Naive thymus-derived CD4-positive, alpha-beta T cell (primary cell): ENCODE measurements at places on chromosomes 16 and 17. TPM values are rescaled to one million over a fixed set of nuclear protein-coding genes. Genes with fewer than 3 reads are reported as not detected.

Gene ABCA9
- 0.05 TPM for total RNA-seq

Gene CTRL
- total RNA-seq: 15.1 TPM

Gene CENPX
- 30.9 TPM for total RNA-seq

Gene ACSM5
- not detected for total RNA-seq

Gene OTOP2
- total RNA-seq: not detected

Gene FBXW10B
- 0.65 TPM for total RNA-seq

DNA sequence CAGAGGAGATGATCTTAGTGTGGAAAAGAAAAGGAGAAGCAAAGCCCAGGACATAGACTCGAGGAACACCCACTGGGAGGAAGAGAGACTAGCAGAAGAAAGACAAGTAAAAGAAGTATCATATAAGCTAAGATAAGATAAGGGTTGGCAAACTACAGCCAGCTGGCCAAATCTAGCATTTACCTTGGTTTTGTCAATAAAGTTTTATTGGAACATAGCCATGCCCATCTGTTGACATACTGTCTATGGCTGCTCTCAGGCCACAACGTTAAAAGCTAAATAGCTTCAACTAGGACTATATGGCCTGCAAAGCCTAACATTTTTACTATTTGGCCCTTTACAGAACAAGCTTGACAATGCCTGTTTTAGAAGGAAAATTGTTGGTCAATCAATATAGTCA is 166.4 kb upstream of the AXIN2 start:
- H3K27ac ChIP-seq: no peak overlapping the region
- no peaks in the 10 kb centered on the region for H3K36me3 ChIP-seq
- no peak overlapping the region for H3K4me3 ChIP-seq
- H3K27me3 ChIP-seq: no peaks in the 10 kb centered on the region

GRCh38 chr17:41656249-41657023 is 32.1 kb upstream of the KRT17 start:
- H3K4me1 ChIP-seq: no peaks in the 10 kb centered on the region
- H3K4me3 ChIP-seq: no peak overlapping the region
- H3K27me3 ChIP-seq: no peaks in the 10 kb centered on the region

DNA sequence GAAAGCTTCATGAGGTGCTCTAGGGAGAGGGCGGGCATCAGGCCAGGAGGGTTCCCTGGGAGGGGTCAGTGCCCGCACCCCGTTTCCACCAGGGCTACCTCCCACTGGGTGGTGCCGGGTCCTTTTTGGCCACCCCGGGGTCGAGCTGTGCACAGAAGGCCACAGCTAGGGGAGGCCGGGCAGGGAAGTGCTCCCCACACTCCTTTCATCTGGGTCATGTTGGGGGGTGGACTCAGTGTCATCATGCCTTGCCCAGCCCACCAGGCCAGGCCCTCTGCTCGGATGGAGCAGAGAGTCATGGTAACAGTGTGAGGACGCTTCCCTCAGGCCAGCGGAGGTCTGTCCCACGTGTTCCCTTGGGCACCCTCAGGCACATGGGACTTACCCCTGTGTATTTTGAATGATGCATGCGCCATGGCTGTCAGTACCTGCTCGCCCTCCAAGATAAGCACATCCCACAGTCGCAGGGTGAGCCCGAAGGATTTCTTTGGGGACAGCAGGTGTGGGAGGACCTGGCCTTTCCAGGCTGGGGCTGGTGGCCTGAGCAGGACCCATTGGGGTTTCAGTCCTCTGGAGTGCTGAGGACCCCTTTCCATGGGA is 46.4 kb downstream of the TNFRSF13B start:
- no peak overlapping the region for H3K27ac ChIP-seq
- no peak overlapping the region for H3K4me3 ChIP-seq
- no peaks in the 10 kb centered on the region for H3K4me1 ChIP-seq
- no peaks in the 10 kb centered on the region for H3K27me3 ChIP-seq
- DNase-seq: no peak

- no peak overlapping the region for H3K27ac ChIP-seq
- H3K36me3 ChIP-seq: no peaks in the 10 kb centered on the region
- H3K4me1 ChIP-seq: no peaks in the 10 kb centered on the region
- DNase-seq: no peak
- H3K4me3 ChIP-seq: no peak overlapping the region
Measured at GRCh38 chr17:30554839-30555751, 77.9 kb downstream of the GOSR1 start.

- no peaks in the 10 kb centered on the region for H3K36me3 ChIP-seq
- peak overlapping the region; percentile 87 for H3K4me3 ChIP-seq
- peaks cover 4% of the 10 kb centered on the region for H3K4me1 ChIP-seq
Measured at GRCh38 chr17:41666237-41666641, 22.4 kb upstream of the EIF1 start.

DNA sequence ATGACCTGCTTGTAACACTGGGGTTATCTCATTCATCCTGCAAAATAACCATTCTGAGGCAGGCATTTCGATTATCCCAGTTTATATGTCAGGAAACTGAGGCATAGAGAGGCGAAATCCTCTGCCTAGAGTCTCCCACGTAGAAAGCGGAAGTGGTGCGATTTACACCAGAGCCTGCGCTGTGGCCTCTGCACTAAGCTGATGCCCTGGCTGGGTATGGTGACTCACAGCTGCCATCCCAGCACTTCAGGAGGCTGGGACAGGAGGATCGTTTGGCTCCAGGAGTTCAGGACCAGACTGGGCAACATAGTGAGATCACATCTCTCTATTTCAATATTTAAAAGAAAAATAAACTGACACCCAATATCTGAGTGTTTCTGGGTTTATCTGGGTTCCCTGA is 59.3 kb upstream of the BCO1 start:
- no peaks in the 10 kb centered on the region for H3K27me3 ChIP-seq
- H3K4me1 ChIP-seq: no peaks in the 10 kb centered on the region
- H3K4me3 ChIP-seq: no peak overlapping the region
- DNase-seq: no peak
- H3K27ac ChIP-seq: no peak overlapping the region

DNA sequence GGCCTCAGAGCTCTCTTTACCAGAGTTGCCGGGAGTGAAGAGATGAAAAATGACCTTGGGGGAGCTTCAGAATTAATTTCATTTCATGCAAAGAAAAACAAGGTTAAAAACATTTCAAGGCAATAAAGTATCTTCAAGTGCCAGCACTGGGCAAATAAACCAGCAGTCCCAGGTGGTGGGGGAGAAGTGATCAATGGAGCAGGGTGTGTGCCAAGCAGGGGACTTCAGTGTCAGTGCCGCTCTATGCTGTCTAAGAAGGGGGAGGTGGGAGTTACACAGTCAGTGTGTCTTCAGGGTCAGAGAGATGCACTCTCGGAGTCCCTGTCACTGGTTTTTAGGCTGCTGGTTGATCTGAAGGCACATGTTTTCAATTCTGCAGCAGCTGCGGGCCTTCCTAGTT is 57.2 kb upstream of the MGAT5B start:
- H3K27ac ChIP-seq: no peak overlapping the region
- H3K4me3 ChIP-seq: no peak overlapping the region
- no peaks in the 10 kb centered on the region for H3K27me3 ChIP-seq
- H3K36me3 ChIP-seq: no peaks in the 10 kb centered on the region
- no peak for DNase-seq
- H3K4me1 ChIP-seq: no peaks in the 10 kb centered on the region

DNA sequence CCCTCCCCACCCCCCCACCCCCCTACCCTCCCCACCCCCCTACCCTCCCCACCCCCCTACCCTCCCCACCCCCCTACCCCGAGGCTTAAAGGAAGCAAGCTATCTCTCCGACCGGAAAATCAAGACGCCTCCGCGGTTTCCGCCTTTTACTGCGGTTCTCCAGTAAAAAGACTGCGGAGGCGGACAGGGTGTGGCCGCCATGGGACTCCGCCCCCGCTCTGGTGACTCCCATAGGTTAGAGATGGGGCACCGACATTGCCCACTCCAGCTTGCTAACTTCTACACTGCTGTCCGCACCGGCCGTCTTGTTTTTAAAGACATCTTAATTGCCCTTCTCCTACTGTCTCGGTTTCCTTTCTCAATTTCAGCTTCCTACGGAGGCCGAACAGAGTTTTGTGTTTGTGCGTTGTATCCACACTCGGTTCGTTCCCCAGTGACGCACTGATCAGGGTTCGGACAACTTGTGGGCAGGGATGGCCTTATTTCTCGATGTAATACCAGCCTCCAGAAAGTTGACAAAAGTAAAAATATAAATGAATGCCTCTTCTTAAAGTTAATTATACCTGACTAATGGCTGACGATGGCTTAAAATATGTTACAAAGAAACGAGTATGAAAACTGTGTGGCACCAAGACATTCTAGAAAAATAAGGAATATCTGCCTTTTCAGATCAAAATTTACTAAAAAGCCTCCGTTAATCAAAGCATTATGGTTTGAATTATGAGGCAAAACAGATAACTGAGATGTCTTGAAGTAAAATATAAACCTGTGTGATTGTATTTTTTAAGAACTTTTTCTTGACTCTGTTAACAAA is 1.1 kb upstream of the ZNF200 start:
- H3K36me3 ChIP-seq: peaks cover 12% of the 10 kb centered on the region
- H3K27me3 ChIP-seq: no peaks in the 10 kb centered on the region

DNA sequence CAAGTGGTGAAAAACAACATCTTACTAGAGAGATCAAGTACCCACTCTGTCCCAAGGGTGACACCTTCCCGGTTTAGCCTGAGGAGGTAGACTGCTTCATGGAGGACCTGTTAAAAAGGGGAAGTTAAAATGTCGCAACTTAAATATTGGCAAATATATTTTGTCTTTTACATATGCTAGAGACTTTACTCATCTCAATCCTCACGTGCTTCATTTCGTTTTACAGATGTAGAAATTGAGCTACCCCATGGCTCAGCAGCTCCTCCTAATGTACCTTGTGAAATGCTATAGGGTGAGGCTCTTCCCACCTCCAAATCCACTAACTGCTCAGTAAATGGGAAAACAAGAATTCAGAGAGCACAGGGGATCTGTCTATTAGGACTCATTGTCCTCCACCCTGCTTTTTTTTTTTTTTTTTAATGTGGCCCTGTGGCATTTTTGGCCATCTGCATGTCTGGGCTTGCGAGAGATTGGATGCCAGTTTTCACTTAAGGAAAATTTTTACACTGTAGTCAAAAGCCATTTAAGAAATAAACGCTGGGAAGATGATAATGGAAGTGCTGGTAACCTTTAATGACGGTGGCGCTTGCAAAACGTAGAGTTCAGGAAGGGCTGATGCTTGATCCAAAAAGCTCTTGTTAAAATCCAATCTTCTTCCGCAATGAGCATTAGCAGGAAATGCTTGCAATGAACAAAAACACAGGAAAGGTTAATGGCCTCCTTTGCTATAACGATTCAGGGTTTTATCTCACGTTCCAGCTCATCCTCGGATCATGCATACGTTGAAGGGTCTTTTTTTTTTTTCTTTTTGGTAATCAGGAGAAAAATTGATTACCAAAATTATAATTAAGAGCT is 39.8 kb downstream of the HSBP1 start:
- no peak overlapping the region for H3K27ac ChIP-seq
- H3K27me3 ChIP-seq: no peaks in the 10 kb centered on the region
- no peak for DNase-seq
- no peak overlapping the region for H3K4me3 ChIP-seq

GRCh38 chr17:56842577-56842976 is 8.6 kb downstream of the DGKE start:
- H3K27ac ChIP-seq: no peak overlapping the region
- H3K4me3 ChIP-seq: no peak overlapping the region
- H3K27me3 ChIP-seq: no peaks in the 10 kb centered on the region
- H3K36me3 ChIP-seq: no peaks in the 10 kb centered on the region
- H3K4me1 ChIP-seq: peaks cover 10% of the 10 kb centered on the region
- no peak for DNase-seq

GRCh38 chr16:87844120-87844733 is 25.1 kb downstream of the SLC7A5 start:
- no peak for DNase-seq
- no peak overlapping the region for H3K27ac ChIP-seq
- H3K4me3 ChIP-seq: no peak overlapping the region
- no peaks in the 10 kb centered on the region for H3K4me1 ChIP-seq
- H3K27me3 ChIP-seq: no peaks in the 10 kb centered on the region
- H3K36me3 ChIP-seq: no peaks in the 10 kb centered on the region

DNA sequence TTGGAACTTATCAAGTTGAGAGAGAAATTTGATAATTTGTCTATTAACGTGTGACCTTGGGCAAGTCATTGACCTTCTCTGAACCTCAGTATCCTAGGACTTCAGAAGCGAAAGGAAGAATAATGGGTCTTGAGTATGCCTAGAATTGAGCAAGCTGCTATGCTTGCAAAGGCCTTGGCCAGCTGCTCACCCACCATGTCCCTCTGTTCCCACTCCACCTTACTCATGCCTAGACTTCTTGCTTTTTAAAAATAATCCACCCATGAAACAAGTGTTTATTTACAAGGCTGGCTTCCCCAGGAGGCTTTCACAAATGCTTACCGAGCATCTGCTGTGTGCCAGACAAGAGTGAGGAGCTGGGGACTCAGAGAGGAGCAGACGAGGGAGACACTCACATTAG is 590.6 kb downstream of the MAF start:
- no peaks in the 10 kb centered on the region for H3K4me1 ChIP-seq
- no peaks in the 10 kb centered on the region for H3K36me3 ChIP-seq
- H3K4me3 ChIP-seq: no peak overlapping the region
- no peak overlapping the region for H3K27ac ChIP-seq
- H3K27me3 ChIP-seq: no peaks in the 10 kb centered on the region
- no peak for DNase-seq

DNA sequence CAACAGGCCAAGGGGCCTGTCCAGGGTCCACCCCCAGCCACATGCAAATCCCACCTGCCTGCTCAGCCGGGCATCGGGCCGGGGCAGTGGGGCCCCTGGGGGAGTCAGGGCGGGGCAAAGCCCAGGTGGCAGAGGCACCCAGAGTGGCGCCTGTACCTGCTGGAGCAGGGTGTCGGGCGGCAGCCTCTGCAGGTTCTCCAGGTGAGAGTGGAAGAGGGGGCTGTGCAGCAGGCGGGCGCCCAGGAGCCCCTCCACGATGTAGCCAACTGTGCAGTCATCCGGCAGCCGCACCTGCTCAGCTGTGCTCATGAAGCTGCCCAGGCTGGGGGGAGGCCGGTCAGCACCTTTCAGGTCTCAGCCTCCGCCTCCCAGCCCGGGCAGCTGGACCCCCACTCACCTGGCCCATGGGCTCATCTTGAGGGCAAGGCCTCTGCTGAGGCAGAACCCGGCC is 2.1 kb downstream of the RFNG start:
- H3K27ac ChIP-seq: no peak overlapping the region
- H3K4me1 ChIP-seq: peaks cover 31% of the 10 kb centered on the region
- DNase-seq: no peak
- H3K4me3 ChIP-seq: no peak overlapping the region
- peaks cover 49% of the 10 kb centered on the region for H3K36me3 ChIP-seq

DNA sequence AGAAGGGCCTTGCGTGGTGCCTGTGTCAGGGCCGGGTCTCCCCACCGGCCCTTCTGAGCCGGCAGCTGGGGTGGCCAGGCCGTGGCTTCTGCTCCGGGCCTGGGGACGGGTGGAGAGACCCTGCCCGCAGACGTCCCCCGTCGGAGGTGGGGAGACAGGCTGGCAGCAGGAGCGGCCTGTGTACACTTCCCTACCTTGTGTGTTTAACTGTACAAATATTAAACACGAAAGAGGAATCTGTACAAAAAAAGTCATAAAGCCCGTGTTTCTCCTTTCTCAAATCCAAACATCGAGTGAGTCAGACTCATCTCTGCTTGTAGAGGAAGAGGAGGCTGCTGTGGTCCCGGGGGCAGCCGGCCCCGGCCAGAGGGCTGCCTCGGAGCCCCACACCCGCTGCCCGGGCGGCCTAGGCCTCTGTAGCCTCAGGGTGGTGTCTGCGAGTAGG is 2.0 kb downstream of the CACNA1H start:
- no peak overlapping the region for H3K27ac ChIP-seq
- H3K4me3 ChIP-seq: no peak overlapping the region
- DNase-seq: no peak
- peaks cover 16% of the 10 kb centered on the region for H3K4me1 ChIP-seq

- H3K4me3 ChIP-seq: no peak overlapping the region
- no peak for DNase-seq
- no peak overlapping the region for H3K27ac ChIP-seq
Measured at GRCh38 chr17:41404024-41404671, 6.7 kb upstream of the KRT31 start.
